Occipital lobe (tissue), 3 donors: ENCODE measurements at places on chromosomes 6 and 20.
A peak's percentile ranks its signal among the peaks of the same experiment; 100 is the strongest.

DNA sequence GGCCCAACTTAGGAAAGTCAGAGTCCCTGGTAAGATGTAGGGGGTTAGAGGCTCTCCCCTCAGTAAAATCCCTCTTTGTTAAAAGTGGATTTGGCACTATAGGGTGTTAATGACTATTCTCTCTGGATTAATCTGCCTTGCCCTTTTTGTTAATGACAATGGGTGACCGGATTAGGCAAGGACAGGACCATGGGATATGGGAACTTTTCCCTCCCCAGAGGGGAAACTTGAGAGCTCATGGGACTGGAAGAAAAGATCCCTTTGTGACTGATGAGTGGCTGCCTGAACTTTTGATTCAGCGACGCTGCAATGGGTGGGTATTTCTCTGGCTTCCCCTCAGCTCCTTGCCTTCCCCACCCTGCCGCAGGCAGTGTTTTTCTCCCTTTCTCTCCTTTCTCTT lies 12.2 kb upstream of the TAAR9 start:
- DNase-seq: no peak

DNA sequence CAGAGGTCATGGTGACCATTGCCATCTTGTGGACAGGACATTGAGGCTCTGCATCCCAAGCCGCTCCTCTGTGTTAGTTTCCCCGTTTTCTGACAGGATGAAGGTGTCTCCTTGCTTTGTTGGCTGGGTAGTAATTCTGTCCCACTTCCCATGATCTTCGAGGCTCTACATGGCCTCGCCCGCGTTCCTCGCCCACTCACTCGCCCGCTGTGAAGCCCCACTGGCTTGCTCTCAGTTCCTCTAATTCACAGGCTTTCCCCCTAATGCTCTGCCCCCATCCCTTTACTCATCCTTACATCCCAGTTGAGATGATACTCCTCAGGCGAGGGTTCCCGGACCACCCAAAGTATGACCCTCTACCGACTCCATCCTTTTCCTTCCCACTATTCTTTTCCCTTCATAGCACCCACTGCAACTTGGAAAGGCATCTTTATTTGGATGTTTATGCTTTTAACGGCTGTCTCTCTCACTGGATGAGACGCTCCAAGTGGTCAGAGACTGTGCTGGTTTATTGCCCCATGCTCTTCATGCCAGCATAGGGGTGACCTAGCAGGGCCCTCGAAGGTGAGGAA lies 511 bp upstream of the SLC35B2 start:
- DNase-seq: no peak

DNA sequence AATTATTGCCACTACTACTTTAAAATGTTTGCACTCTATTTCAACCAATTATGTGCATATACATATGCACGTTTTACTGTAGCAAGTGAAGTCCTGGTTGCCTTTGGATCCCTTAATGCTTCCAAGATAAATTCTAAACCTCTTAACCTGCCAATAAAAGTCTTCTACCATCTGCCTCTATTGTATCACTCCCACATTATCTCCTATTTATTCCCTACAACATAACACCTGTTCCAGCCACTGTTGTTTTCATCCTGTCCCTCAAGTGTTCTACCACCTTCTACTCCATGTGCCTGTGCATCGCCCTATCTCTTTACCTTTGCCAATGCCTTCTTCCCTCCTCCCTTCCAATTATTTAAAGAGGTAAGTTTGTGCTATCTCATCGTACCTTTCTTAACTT lies 499.0 kb upstream of the RNF217 start:
- DNase-seq: no peak

DNA sequence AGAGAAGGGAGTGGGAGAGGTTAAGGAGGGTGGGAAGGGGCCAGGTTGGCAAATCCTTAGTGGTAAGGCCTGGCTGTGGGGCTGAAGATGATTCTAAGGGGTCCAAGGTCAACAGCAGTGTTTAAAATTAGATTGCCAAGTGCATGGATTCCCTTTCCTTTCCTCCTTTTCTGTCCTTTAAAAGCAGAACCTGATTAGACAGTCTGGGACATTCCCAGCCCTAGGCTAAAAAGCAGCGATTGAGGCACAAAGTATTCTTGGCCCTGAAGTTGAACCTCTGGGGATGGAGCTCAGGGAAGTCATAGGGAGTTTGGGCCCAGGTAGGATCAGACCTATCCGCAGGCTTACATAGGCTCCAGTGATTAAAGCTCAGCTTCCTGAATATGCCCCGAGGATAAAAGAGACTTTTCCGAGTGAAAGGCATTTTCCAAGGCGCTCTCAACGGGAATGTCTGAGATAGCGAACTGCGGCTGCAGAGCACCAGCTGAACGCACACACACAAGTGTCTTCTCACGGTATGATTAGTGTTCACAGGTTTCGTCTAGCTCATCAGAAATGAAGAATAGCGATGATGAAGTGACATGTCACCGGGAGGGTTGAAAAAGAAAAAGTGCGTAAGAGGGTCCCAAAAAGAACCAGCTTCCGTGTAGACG lies 787 bp upstream of the CARMIL1 start:
- DNase-seq: no peak

DNA sequence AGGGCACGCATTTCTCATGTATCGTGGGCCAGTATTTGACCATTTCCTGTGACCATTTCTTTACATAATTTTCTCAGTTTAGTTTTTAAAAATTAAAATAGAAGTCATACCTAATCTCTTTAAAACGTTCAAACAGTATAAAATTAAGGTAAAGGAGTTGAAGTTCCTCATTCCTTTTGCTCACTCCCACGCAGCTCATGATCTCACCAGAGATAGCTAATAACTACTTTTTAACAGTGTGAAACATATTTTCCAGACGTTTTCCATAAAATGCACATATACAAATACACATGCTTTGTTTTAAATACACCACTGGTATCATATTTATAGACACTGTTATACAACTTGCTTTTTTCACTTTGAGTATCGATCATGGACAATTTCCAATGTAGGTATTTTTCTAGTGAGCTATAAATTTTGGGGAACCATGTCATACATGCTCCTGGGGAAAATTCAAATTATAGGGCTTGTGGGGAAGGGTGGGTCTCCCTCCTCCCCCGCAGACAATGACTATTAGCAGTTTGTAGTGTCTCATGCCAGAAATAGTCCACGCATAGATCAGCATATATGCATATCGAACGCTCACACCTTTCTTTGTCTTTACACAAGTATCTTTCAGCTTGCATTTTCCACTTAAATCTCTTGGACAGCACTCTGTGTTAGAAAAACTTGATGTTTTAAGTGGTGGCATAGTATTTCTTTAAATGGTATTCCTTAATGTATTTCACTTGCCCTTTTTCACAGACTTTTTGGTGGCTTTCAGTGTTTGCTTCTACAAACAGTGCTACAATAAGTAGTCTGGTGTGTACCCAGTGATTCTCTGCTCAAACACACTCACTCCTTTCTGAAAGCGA lies 145.5 kb upstream of the ZNF217 start:
- no peak for DNase-seq

- no peak for DNase-seq
Observed at GRCh38 chr6:144190593-144190992, 40.3 kb downstream of the STX11 start.

GRCh38 chr20:59559024-59559817 lies 45.1 kb upstream of the PHACTR3 start:
- no peak for DNase-seq

- DNase-seq: no peak
Observed at GRCh38 chr20:61477451-61477861, 225.4 kb downstream of the CDH4 start.

DNA sequence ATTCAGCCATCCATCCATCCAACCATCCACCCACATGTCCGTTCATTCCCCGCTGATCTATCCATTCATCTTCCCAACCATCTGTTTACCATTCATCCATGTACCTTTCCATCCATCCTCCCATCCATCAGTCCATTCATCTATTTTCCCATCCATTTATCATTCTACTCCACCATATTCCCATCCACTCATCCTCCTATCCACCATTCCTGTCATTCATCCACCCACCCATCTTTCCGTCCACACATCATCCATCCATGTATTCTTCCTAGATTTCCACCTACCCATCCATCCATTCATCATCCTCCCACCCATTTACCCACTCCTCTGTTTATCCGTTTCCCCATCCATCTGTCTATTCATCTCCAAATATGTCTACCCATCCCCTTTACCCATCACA lies 6.8 kb downstream of the BPIFB6 start:
- no peak for DNase-seq

DNA sequence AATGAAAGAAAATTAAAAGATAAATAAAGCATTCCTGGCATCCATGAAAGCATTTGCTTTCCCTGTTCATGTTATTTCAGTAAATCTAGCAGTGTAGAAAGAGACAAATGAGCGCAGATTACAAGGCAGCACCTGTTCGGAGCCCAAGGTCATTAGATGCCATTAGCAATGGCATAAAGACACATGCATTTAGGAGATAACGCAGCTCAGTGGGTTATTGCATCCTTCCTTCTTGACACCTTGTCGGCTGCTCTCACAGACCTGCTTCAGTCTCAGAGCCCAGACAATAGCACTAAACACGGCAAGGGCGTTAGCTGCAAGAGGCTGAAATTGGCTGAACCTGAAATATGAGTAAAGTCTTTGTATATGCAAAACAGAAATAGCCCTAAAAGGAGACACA lies 140.3 kb downstream of the ATXN1 start:
- DNase-seq: no peak

DNA sequence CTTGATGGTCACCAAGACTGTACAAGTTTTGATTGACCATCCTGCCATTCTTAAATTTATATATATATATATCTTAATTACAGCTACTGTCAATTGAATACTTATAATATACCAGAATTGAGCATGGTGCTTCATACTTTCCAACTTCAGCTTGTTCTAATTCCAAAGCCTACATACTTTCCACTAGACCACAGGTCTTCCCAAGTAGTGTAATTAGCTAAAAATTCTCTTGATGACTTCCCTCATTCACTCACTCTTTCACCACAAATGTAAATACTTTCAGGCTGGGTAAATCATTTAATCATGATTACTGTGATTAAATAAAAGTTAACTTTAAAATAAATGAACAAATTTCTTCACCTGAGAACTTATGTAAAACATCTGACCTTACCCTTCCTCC lies 3.4 kb downstream of the ASF1A start:
- no peak for DNase-seq

GRCh38 chr6:56815436-56815835 lies 139.5 kb upstream of the BEND6 start:
- DNase-seq: no peak

GRCh38 chr20:38250609-38251008 lies 9.9 kb downstream of the KIAA1755 start:
- no peak for DNase-seq

- DNase-seq: no peak
Observed at GRCh38 chr6:46760925-46761324, 14.2 kb downstream of the ANKRD66 start.

GRCh38 chr6:169415179-169415578 lies 161.5 kb upstream of the THBS2 start:
- no peak for DNase-seq

DNA sequence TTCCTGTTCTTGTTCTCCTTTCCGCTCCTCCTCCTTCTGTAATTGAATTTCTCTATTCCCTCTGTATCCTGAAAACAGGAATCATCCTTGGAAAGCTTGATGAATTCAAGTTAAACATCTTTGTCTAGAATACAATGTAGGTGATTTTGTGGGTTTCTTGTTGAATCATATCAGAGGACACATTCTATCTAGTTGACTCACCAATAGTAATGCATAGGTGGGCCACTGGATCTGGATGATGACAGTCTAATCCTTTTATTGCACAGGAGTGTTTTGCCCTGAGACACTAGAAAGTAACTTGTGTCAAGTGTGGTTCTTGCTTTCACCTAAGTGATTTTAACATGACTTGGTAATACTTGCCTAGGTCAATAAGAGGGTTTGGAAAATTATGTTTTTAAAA lies 164.3 kb downstream of the RFPL4B start:
- no peak for DNase-seq

- no peak for DNase-seq
Observed at GRCh38 chr20:1937316-1937976, 42.2 kb downstream of the SIRPA start.

GRCh38 chr6:36912586-36912985 lies 26.8 kb downstream of the C6orf89 start:
- DNase-seq: no peak

DNA sequence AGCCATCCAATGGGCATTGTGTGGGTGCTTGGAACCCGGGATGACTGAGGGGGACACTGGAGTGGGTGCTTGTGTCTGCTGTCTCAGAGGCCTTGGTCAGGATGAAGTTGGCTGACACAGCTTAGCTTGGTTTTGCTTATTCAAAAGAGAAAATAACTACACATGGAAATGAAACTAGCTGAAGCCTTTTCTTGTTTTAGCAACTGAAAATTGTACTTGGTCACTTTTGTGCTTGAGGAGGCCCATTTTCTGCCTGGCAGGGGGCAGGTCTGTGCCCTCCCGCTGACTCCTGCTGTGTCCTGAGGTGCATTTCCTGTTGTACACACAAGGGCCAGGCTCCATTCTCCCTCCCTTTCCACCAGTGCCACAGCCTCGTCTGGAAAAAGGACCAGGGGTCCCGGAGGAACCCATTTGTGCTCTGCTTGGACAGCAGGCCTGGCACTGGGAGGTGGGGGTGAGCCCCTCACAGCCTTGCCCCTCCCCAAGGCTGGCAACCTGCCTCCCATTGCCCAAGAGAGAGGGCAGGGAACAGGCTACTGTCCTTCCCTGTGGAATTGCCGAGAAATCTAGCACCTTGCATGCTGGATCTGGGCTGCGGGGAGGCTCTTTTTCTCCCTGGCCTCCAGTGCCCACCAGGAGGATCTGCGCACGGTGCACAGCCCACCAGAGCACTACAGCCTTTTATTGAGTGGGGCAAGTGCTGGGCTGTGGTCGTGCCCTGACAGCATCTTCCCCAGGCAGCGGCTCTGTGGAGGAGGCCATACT lies 49.4 kb downstream of the PYGB start:
- DNase-seq: no peak

DNA sequence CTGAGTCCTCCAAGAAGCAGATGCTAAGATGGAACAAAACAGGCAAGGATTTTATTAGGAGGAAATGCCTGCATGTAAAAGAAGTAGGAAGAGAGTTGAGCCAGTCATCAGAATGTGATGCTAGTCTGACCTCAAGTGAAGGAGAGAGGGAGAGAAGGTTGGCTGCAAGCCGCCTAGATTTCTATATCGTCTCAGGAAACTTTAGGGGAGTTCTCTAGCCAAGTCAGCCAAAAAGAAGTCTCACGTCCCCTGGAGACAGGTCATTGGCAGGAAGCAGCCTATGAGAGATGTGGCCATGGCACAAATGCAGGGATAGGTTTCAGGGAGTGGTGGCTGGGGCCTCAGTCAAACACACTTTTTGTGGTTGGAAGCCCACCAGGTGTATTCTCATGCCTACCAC lies 378.0 kb downstream of the CD109 start:
- no peak for DNase-seq

- no peak for DNase-seq
Observed at GRCh38 chr6:103675807-103676406, 1183.8 kb downstream of the HACE1 start.

- DNase-seq: peak; percentile 21
Observed at GRCh38 chr6:17907406-17908229, 79.8 kb downstream of the KIF13A start.

GRCh38 chr20:370151-370600 lies 10.4 kb upstream of the TRIB3 start:
- no peak for DNase-seq

- DNase-seq: peak; percentile 8
Observed at GRCh38 chr6:56246881-56247653, at the start of gene COL21A1. Gene COL21A1, minus strand, starts transcription at chr6:56247580. Its CDS starts 64,962 bp downstream, at chr6:56182618.
